ENCODE measurements at places on chromosomes 16 and 17.

GRCh38 chr17:80939151-80940145 lies 52.2 kb upstream of the CHMP6 start:
- DNase-seq = no peak

DNA sequence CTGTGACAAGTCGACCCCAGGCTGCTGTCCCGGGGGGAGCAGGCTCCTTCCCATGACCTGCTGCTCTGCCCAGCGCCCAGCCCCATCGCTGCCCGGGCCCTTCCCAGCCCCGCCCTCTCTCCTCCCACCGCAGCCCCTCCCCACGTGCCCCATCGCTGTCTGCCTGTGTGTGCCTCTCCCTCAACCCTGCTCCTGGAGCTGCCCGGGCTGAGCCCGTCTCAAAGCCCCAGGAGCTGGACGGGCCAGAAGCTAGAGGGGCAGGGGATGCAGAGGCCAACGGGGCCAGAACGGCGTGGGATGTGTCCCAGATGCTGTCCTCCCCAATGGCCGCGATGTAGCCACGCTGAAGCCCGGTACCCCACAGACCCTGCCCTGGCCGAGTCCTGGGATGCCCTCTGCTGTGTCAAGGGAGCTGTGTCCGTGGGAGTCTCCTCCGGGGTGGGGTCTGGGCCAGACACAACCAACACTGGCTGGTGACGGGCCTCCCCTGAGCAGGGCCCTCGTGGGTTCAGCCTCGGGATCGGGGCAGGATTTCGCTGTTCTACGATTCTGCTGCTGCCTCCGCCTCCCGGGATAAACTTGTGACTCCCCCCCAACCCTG lies 118.2 kb upstream of the ZNF750 start:
- DNase-seq = no peak

- DNase-seq = no peak
Observed at GRCh38 chr16:1435921-1436697, 5.2 kb downstream of the PERCC1 start.

DNA sequence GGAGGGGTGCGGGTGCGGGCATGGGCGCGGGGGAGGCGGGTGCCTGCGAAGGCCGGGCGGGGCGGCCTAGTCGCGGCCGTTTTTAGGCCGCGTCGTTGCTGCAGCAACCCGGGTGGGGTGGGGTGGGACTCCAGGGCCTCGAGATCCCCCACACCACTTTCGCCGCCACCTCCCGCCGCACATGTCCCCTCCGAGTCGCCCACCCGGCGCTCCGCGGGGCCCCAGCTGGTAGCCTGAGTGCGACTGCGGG lies 11.3 kb downstream of the TBX2 start:
- DNase-seq = no peak

- no peak for DNase-seq
Observed at GRCh38 chr17:19019041-19019941, 14.7 kb upstream of the FAM83G start.

DNA sequence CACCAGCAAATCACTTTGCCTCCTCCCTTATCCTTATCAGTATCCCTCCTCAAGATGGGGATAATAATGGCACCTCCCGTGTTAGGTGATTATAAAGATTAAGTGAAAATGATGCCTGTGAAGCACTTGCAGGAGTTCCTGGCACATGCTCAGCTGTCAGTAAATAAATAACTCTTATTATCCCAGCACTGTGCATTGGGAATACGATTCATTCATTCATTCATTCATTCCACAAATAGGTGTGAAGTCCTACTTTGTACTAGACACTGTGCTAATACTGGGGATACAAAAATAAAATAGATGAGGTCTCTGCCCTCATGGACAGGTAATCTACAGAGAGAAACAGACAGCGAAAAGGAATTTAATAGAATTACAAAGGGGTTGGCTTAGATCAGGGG lies 2.0 kb downstream of the XYLT2 start:
- no peak for DNase-seq

DNA sequence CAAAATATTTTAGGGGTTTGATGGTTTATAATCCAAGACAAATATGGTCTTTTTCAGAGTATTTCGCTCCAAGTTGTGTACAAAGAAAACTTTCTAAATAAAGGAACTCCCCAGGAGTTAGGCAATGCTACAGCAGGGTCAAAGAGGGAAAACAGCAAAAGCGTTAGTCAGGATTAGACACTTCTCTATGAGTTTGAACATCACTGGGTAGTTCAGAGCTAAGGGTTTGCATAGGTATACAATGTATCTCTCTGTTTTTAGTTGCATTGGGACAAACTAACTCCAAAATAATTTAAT lies 34.8 kb downstream of the FAM20A start:
- no peak for DNase-seq

DNA sequence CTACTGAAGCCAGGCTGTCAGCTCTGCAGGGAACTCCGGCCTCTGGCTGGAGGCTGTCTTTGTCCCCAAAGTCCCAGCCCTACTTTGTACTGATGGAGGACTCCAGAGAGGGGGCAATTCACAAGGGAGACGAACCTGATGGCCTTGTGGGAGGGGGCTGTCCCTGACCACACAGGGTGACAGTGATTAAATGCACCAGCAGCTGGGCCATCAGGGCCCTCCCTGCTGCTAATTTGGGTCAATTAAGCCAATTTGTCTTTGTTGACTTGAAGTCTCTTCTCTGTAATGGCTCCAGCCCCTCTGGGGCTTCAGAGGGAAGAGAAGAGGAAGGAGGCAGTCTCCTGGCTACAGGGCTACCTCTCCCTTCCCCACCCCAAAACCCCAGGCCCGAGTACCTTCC lies 22.0 kb downstream of the TMEM132E start:
- DNase-seq = no peak
